Activated T-cell treated with anti-CD3 and anti-CD28 coated beads, Interleukin-2, amount 50 U/mL, for 4 hours (primary cell): ENCODE measurements at places on chromosomes 3 and 15. TPM values are rescaled to one million over a fixed set of nuclear protein-coding genes. Genes with fewer than 3 reads are reported as not detected.

DNA sequence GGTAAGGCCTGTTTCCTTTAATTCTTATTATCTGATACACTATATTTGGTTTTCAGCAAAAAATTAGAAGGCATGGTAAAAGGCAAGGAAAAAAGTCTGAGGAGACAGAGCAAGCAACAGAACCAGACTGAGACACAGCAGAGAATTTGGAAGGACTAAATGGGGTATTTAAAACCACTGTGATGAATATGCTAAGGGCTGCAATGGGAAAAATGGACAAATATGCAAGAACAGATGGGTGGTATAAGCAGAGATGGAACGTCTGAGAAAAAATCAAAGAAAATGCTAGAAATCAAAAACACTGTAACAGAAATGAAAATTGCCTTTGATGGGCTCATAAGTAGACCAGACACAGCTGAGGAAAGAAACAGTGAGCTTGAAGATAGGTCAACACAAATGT, 50.8 kb upstream of the NSMCE3 start:
- no peak for DNase-seq

GRCh38 chr3:143671626-143672025, 176.6 kb downstream of the SLC9A9 start:
- DNase-seq = no peak

DNA sequence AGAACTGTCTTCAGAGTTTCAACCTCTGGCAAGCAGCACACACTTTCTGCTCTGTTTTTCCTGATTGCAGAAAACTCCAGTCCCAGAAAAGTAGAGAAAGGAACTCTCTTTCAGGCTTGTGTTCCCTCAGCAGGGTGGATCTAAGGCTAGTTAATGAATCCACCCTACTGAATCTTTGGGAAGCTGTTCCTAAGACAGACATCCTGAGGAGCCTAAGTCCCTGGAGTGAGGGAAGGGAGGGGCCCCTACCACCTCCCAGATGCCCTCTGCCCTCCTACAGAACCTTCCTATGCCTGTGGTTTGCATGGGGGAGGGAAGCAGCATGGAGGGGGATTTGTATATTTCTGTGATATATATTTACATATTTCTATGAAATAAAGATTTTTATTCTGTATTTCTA, 124.4 kb downstream of the ANO10 start:
- DNase-seq = no peak

DNA sequence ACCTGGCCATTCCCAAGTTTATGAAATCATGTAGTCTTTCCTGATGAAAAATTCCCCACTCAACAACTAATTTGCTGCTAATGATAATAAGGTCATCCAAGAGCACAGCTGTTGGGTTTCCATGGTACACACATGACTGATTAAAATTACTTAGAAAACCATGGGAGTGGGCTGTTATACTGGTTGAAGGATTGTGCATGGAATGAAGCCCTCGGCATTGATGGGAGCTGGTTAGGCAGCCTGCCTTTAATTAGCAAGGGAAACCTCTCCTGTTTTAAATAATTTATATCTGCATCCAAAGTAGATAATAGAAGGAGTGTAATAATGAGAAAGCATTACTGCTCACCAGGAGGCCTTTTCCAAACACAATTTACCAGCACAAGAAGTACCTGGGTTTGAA, 235.1 kb upstream of the CFAP20DC start:
- no peak for DNase-seq

DNA sequence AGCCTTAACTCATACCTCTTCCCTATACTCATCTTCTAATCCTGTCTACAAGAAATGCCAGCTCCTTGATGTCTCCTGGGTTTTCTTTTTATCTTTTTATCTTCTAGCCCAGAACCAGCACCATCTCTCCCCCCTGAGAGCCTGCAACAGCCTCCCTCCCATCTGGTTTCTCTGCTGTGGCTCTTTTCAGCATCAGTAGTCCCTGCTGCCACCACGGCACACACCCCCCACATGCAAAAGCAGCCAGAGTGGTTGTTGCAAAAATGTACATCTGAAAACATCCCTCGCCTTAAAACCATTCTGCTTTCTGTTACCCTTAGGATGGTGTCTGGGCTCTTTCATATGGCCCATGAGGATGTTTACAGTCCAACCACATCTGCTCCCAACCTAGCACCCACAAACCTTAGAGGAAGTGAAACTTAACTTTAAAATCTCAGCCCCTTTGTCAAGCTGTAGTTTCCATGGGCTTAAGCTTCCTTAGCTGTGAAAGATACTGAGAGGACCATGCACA, 775 bp downstream of the TTC21A start:
- no peak for DNase-seq

- no peak for DNase-seq
These were observed 110.4 kb upstream of the CTNNB1 start for GRCh38 chr3:41088882-41089281.

GRCh38 chr15:80072285-80072994, 13.0 kb downstream of the ZFAND6 start:
- DNase-seq = no peak

Gene PLCB2
- total RNA-seq = 41.7 TPM

Gene CISH
- total RNA-seq = 229 TPM

Gene ANKRD63
- not detected for total RNA-seq

Gene PEX5L
- total RNA-seq = not detected
